ENCODE measurements at places on chromosomes 16 and 17.
A peak's percentile ranks its signal among the peaks of the same experiment; 100 is the strongest.

DNA sequence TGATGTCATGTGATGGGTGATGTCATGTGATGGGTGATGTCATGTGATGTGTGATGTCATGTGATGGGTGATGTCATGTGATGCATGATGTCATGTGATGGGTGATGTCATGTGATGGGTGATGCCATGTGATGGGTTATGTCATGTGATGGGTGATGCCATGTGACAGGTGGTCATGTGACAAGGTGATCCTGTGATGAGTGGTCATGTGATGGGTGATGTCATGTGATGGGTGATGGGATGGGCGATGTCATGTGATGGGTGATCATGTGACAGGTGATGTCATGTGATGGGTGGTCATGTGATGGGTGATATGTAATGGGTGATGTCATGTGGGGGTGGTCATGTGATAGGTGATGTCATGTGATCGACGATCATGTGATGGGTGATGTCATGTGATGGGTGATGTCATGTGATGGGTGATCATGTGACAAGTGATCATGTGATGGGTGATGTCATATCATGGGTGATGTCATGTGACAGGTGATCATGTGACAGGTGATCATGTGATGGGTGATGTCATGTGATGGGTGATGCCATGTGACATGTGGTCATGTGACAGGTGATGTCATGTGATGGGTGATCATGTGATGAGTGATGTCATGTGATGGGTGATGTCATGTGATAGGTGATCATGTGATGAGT is 17.2 kb downstream of the CD300LB start:
- peak overlapping the region; percentile 35 for H3K4me3 ChIP-seq
- peaks cover 34% of the 10 kb centered on the region for H3K27me3 ChIP-seq
- peaks cover 22% of the 10 kb centered on the region for H3K4me1 ChIP-seq
- peak; percentile 64 for DNase-seq
- peaks cover 19% of the 10 kb centered on the region for H3K36me3 ChIP-seq

DNA sequence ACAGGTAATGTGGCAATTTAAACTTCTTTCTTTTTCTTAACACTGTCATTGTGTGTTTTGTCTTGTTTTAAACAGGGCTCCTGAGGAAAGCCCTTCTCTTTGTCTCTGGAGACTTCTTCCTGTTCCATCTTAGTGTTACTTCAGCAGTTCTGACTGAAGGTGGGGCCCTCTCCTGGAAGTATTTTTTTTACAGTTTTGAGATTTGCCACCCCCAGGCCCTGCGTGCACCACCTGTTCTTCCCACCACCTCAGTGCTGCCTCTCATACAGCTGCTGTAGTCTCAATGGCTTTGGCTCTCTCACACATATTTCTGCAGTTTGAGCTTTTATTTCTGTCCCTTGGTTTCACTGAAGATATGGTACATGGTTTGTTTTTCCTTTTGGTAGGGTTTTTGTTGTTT is 52.5 kb upstream of the ALDH3A1 start:
- DNase-seq: no peak
- no peak overlapping the region for H3K4me3 ChIP-seq
- no peak overlapping the region for H3K27ac ChIP-seq
- peaks cover 6% of the 10 kb centered on the region for H3K4me1 ChIP-seq
- H3K27me3 ChIP-seq: no peaks in the 10 kb centered on the region

- no peak overlapping the region for H3K4me3 ChIP-seq
- H3K36me3 ChIP-seq: no peaks in the 10 kb centered on the region
- H3K27ac ChIP-seq: no peak overlapping the region
- no peaks in the 10 kb centered on the region for H3K4me1 ChIP-seq
- no peak for DNase-seq
- H3K27me3 ChIP-seq: no peaks in the 10 kb centered on the region
Measured at GRCh38 chr17:1960545-1960912, 64.6 kb downstream of the RTN4RL1 start.

DNA sequence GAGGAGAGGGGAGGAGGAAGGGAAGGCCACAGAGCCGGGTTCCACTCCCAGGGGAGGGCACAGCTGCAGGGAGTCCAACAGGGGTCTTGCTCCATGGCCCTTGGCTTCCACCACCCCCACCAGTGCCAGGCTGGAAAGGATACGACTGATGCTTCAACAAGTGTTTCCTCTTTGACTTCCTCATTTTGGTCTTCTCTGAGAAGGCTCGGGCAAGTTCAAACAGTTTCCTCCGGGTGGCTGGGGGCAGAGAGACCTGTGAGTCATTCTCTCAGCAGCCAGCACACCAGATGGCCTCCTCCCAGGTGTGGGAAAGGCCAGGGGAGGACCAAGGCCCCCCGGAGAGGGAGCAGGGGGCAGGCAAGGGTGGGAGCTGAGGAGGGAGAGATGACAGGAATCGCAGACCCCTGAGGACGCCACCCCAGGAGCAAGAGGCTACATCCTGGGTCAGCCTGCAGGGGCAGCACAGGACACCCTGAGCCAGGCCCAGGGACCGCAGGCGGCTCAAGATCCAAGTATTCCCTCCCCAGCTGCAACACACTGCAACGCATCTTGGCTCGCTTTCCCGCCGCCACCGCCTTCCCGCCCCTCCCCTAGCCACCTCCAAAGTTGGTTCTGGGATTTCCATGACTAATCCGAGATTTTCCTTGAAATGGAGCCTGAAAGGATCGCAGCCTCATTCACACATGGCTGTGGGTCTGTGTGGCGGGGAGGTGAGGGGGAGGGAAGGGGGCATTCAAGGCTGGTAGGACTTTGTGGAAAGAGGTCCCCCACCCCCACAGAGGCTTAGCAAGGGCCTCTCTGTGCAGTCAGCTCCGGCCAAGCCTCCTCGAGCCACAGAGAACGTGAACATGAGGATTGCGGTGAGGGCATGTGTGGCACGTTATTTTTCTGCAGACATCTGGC is 18.4 kb upstream of the MRPS23 start:
- no peaks in the 10 kb centered on the region for H3K36me3 ChIP-seq
- no peak overlapping the region for H3K4me3 ChIP-seq
- H3K4me1 ChIP-seq: peaks cover 12% of the 10 kb centered on the region
- H3K27me3 ChIP-seq: peaks cover 17% of the 10 kb centered on the region
- peak; percentile 40 for DNase-seq

DNA sequence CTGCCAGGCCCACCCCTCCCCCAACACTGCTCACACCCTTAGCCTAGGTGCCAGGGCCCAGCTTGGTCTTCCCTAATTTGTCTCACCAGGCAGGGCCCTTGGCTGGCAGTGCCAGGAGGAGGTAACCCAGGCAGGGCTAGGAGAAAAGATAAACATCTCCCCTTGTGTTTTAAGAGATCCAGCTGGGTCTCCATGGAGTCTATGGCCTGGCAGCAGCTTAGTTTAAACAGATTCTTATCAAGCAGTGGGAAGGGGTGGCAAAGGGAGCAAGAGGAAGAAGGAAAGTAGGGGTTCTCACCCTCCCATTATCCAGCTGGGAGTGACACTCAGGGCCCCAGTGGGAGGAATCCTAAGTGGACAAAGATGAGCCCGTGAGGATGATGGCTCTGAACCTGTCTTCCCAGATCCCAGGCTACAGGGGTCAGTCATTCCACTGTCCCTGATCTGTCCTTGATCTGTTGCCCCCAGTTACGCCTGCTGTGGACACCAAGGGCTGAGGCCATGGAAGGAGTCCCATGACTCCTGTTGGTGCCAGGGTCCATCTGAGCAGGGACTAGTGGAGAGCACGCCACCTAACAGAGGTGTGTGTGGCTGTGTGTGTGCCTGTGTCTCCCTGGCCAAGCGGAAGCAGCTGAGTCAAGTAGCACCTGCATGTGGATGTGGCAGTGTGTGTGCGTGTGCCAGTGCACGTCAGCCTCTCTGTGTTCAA is 47.4 kb upstream of the MEIOC start:
- no peak for DNase-seq
- no peaks in the 10 kb centered on the region for H3K4me1 ChIP-seq
- no peak overlapping the region for H3K27ac ChIP-seq

GRCh38 chr17:7780736-7781135 is 53.3 kb upstream of the KDM6B start:
- no peaks in the 10 kb centered on the region for H3K4me1 ChIP-seq
- peaks cover 9% of the 10 kb centered on the region for H3K27me3 ChIP-seq
- no peak overlapping the region for H3K27ac ChIP-seq
- H3K4me3 ChIP-seq: no peak overlapping the region
- H3K36me3 ChIP-seq: no peaks in the 10 kb centered on the region

DNA sequence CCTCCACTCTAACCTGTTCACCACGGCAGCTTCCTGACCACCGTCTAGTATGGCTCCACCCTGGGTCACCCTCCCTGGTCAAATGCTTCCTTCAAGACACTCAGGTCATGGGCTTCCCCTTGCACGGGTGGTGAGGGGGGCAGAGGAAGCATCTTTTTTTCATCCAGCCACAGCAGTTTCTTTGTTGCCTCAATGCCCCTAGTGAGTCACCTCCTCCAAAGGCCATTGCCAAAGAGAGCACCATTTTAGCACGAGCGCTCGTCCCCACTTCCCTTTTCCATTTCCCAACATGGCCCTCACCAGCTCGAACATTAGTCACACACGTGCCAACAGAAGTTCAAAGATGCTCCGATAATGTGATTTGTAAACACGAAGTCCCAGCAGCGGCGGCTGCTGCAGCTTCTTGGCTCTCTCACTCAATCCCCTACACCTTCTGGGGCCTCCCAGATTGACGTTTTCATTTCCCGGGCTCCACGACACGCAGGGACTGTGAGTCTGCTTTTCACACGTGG is 134.6 kb downstream of the GAS7 start:
- DNase-seq: peak; percentile 20
- peaks cover 1% of the 10 kb centered on the region for H3K36me3 ChIP-seq
- H3K4me3 ChIP-seq: no peak overlapping the region
- peak overlapping the region; percentile 61 for H3K27ac ChIP-seq
- H3K4me1 ChIP-seq: peaks cover 16% of the 10 kb centered on the region

- DNase-seq: no peak
- H3K27me3 ChIP-seq: peaks cover 4% of the 10 kb centered on the region
- H3K4me3 ChIP-seq: no peak overlapping the region
- H3K36me3 ChIP-seq: no peaks in the 10 kb centered on the region
Measured at GRCh38 chr17:19487024-19487600, 46.5 kb upstream of the SLC47A1 start.

DNA sequence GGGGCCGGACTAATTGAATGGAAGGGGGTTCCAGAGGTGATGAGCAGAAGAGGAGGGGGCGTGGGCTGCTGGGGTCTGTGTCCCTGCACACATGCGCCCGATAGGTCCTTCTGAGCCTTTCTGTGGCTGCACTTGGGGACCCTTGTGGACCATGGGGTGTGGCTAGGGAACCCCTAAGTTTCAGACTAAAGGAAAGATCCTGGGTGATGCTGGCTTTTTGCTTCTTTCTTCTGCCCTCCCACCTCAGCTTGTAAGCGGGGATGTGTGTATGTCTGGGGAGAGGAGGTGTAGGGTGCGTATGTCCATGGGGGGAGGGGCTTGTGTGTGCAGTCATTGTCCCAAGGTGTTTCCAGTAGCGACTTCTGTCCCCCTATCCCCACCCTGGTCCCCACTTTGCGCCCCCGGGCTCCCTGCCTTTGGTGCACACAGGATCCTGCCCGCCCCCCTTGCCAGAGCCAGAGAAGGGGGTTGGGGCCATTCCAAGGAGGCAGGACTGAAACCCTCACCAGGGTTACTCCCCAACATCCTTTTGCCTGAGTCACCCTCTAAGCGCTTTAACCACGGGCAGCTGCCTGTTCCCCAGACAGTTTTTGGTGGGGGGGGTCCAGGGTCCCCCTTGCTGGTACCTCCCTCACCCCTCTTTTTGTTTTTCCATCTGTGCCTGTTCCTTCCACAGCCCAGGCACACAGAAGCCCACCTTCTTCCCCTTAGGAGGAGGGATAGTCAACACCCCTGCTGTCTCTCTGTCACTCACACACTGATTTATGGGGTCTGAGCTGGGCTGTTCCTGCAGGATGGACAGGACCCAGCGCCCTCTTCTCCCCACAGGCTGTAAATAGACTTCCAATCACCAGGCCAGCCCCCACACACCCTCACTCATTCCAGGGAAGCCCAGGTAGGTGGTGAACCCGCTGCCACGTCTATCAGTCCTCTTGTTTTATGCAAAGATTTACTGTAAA is 83.2 kb downstream of the ARHGAP23 start:
- no peaks in the 10 kb centered on the region for H3K36me3 ChIP-seq
- no peak overlapping the region for H3K27ac ChIP-seq
- H3K4me3 ChIP-seq: no peak overlapping the region
- DNase-seq: no peak

DNA sequence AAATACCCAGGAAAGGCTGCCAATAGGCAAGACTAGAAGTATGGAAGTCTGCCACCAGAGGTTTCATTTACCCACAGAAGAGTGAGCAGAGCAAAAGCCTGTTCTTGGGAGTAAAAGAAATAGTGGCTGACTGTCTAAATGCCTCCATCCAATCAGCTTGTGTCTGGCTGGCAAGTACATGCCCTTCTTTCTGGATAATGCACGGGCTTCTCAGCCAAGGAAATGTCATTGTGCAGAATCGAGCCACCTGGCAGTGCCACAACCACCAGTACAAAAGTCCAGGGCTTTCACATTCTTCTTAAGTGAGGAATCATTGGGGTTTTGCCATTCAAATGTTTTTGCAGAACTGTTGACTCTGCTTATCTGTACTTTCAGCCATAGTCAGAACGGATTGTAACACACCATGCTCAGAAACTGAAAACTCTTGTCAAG is 10.1 kb upstream of the ERCC4 start:
- no peak overlapping the region for H3K27ac ChIP-seq
- H3K36me3 ChIP-seq: no peaks in the 10 kb centered on the region
- DNase-seq: no peak
- no peak overlapping the region for H3K4me3 ChIP-seq
- no peaks in the 10 kb centered on the region for H3K4me1 ChIP-seq

DNA sequence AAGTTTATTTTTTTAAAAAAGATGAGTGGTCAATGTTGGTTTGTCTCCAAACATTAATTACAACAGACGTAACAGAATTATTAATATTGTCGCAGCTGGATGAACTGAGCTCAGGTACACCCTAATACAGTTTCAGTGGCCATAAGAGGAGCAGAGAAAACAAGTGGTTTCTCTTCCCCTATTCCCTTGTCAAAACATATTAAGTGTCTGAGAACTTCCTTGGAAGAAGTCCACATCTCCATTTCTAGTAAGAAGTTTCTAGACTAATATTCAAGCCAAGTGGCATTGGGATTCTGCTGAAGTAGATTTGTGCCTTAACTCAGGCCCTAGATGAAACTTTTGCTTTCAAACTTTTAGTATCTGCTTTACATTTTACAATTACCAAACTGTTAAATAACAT is 47.7 kb downstream of the GNA13 start:
- H3K4me1 ChIP-seq: peaks cover 36% of the 10 kb centered on the region
- H3K36me3 ChIP-seq: peaks cover 30% of the 10 kb centered on the region
- no peak overlapping the region for H3K27ac ChIP-seq
- H3K27me3 ChIP-seq: no peaks in the 10 kb centered on the region
- no peak for DNase-seq

GRCh38 chr17:17141860-17142552 is 64.1 kb downstream of the PLD6 start:
- peaks cover 7% of the 10 kb centered on the region for H3K36me3 ChIP-seq
- no peaks in the 10 kb centered on the region for H3K27me3 ChIP-seq
- peak; percentile 37 for DNase-seq
- H3K4me1 ChIP-seq: no peaks in the 10 kb centered on the region
- H3K27ac ChIP-seq: no peak overlapping the region

- H3K4me1 ChIP-seq: peaks cover 13% of the 10 kb centered on the region
- DNase-seq: no peak
- no peak overlapping the region for H3K27ac ChIP-seq
- H3K36me3 ChIP-seq: no peaks in the 10 kb centered on the region
- H3K27me3 ChIP-seq: peaks cover 22% of the 10 kb centered on the region
Measured at GRCh38 chr17:56672195-56672594, 78.7 kb downstream of the NOG start.

- H3K4me1 ChIP-seq: peaks cover 13% of the 10 kb centered on the region
- DNase-seq: peak; percentile 29
- H3K36me3 ChIP-seq: peaks cover under 1% of the 10 kb centered on the region
- H3K27ac ChIP-seq: no peak overlapping the region
Measured at GRCh38 chr16:10266809-10267208, 84.6 kb upstream of the GRIN2A start.

Measured in activated naive CD8-positive, alpha-beta T cell treated with anti-CD3 and anti-CD28 coated beads for 36 hours (primary cell).